ENCODE measurements at places on chromosomes 2 and 18.
A peak's percentile ranks its signal among the peaks of the same experiment; 100 is the strongest.

DNA sequence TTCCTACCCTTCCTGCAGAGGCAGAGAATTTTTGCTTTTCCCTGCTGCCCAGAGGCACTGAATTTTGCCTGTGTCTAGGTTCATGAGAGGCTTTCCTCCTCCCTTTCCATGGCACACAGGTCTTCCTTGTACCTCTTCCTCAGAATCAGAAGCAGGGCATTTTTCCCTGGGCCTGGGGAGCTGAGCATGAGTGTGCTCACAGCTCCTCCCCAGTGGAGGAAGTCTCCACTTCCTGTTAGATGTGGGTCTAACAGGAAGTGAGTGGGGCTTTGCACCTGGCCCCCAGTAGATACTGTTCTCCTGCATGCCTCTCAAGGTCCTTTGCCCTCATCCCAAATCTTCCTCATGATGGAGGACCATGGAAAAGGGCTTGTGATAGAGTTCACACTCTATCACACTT, 297.2 kb upstream of the FIGN start:
- DNase-seq = no peak

GRCh38 chr18:7090771-7091170, 26.8 kb downstream of the LAMA1 start:
- DNase-seq = no peak

DNA sequence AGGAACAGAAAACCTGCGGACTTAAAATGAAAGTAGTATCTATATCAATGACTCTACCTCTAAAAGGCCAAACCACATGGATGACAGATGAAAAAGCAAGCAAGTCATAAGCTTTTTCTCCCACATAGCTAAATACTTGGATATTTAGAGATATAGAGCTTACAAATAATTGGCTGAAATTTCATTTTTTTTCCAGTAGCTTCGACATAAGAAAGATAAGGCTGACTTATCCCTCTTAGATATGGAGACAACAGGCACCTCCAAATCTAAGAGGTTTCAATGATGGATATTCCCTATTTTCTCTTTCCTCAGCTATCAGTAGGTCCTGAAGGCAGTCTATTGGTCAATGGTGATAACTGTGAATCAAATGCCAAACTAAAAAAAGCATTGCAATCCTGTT, 460.3 kb downstream of the MEIS1 start:
- no peak for DNase-seq

- DNase-seq = no peak
Observed at GRCh38 chr2:145110668-145111356, 590.9 kb upstream of the ZEB2 start.

DNA sequence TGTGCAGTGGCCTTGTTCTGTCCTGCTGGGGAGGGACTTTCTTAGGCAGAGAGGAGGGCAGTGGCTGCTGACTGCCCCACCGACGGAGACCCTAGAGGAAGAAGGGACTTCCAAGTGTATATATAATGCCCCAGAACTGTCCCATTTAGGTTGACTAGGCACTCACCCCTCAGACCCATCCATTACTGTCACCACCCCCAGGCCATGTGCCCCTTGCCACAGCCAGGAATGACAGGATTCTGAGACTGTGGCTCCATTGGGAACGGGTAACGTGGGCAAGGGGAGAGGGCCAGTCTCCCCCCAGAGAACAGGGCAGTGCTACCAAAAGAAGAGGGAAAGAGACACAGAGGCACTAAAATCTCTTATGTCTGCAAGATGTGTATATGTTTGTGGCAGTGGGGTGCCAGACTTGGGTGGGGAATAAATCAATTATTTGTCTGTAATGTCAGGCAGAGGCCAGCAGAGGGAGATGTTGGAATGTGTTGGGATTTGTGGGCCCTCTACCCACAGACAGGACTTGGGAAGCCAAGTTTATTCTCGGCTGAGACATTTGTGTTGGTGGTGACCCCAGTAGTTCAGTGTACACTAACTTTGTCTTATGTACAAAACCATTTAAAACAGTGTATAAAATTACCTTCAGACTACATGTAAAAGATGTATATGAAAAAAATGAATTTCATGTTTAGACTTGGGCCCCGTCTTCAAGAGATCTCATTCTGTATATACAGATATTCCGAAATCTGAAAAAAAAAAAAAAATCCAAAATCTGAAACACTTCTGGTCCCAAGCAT, 24.0 kb upstream of the TMEM37 start:
- DNase-seq = peak; percentile 70

GRCh38 chr2:228181098-228182019, at the start of gene SPHKAP:
Gene SPHKAP, minus strand, starts transcription at chr2:228181687. Its CDS starts 89 bp downstream, at chr2:228181598.
- peak; percentile 6 for DNase-seq

Measured in neural crest cell (in vitro differentiated cells).